CD4-positive, alpha-beta T cell (primary cell): ENCODE measurements at places on chromosomes 3 and 15.

GRCh38 chr15:92393071-92393979 lies at the start of gene ST8SIA2:
Gene ST8SIA2 (plus strand): TSS chr15:92393881. CDS start chr15:92394065, 184 bp downstream.
- no peak for DNase-seq

DNA sequence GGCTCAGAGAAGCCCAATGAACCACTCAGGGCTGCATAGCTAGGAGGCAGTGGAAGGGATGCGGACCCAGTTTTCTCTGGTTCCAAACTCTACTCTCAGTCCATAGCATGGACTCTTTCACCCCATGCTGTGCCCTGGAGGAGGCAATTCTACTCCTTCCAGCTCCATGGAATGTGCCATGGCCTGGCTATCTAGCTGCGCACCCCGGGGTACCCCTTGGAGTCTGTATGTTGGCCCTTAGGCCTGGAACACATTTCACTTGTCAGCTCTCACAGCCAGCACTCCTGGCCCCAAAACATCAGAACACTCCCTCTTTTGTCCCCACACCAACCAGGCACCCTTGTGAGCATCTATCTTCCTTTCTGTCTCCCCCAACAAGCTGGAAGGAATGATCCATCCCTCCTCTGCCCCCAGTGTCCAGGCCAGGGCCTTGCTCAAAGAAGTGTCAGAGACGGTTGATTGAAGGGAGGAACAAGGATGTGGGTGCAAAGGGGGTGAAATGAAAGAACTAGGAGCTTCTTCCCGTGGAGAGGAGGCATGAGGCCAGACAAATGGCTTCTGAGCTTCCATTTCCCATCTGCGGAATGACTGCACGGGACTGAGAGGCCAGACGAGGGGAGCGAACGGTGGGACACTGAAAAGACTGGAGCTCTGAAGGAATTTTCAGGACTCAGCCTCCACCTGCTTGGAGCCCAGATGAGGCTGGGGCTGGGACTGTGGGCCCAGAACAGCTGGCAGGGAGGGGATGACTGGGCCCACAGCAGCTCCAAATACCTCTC lies 2.8 kb downstream of the PRSS50 start:
- DNase-seq: no peak

DNA sequence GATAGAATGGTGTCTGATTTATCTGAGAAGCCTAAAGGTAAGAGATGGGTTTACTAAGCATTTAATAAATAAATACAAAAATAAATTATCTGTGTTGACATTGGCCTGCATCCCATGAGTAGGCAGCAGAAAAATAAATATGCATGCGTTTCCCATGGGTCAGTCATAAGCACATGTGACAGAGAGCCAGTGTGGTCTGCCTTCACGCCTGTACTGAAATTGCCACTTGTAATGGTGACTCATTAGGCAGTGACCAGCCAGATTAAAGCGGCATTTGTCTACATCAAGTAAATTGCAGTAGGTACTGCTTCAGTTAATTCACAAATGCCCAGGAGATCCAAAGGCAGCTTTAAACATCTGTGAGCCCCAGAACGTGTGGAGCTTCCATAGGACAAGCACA lies 399.6 kb downstream of the NAALADL2 start:
- DNase-seq: no peak

- no peak for DNase-seq
These were observed 37.3 kb upstream of the BFSP2 start for GRCh38 chr3:133362539-133362938.

GRCh38 chr3:107690522-107691138 lies 167.9 kb downstream of the BBX start:
- no peak for DNase-seq

DNA sequence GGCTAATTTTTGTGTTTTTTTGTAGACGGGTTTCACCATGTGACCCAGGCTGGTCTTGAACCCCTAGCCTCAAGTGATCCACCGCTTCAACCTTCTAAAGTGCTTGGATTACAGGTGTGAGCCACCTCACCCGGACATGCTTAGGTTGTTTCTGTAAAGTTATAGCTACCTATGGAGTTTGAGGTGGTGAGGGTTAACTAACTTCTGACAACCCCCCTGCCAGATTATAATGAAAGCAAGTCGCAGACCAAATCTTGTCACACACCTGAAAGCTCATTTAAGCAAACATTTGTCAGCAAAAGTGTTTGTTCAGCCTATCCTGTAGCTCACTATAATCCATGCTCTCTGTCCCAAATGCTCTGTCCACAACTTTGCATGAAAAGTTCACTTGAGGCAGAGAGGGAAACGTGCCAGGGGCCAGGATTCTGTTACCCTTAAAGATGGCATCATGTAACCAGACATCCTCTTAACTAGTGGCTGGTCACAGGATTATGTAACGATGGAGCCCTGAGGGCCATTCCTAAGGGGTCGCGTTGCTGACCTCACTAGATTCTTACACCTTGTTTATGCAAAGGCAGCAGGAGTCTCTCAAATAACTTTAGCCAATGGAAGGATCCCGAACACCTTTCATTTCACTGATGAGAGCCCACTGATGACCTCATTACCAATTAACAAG lies 24.1 kb upstream of the SENP5 start:
- DNase-seq: no peak

- DNase-seq: no peak
These were observed 4.7 kb upstream of the ITGA11 start for GRCh38 chr15:68436680-68437079.

DNA sequence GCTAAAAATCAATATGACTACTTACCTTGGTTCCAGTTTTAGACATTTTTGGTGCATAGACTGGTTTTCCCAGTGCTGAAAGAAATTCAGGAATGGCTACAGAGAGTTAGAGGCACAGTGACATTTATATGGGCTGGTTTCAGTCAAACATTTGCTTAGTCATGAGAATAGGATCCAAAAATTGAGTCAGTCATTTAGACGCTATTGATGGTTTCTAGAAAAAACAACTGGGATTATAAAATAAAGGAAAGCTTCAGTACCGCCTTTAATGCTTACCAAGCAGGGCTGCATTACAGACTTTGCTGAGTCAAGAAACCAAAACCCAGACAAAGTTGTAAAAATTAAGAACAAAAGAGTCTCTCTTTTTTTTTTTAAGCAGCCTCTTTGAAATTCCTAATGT lies at the start of gene CRYGS:
TSS of gene CRYGS (minus strand) at position 100 of the 400 bp plus-strand sequence. CDS start at position 46, 54 bp downstream.
- DNase-seq: no peak

DNA sequence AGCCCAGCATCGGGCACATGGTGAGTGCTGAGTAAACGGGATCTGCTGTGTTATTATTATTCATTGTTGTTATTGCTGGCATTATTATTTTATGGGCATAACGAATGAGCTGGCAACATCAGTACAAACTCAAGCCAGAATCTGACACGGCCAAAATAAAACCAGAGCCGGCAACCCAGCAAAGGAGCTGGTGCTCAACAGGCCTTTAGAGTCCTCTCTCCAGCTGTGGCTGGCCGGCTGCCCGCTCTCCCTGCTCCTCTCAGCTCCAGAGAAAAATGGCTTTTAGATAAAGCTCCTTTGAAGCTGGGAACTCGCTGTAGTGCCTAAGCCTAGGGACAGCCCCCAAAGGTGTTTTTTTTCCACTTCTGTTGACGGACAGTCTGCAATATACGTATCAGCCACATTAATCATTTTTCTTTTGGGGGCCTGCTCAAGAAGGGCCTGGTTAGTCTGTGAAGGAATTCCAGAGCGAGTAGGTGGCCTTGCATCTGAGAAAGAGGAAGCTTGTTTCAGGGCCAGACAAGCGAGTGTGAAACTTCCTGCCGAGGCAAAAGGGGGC lies 193.9 kb upstream of the UBE2E1 start:
- DNase-seq: no peak

GRCh38 chr3:131702146-131702545 lies 199.4 kb upstream of the MRPL3 start:
- no peak for DNase-seq

GRCh38 chr3:71551311-71551919 lies 32.1 kb downstream of the FOXP1 start:
- no peak for DNase-seq

DNA sequence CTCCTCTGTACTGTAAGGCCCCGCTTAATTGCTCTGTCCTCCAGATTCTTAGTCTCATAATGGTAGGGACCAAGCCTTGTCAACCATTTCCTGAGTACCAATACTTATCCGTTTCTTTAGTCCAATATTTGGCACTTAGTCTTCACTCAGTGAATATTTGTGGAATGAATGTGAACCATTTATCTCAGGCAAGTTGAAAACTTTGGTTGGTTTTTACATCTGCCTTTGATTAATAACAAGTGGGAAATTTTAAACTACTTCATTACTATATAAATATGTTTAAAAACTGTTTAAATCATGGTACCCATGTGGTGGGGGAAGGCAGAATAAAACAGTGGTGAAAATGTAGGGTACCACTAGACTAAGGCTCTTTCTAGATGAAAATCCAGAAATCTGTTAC lies 15.2 kb downstream of the CA12 start:
- DNase-seq: no peak

GRCh38 chr3:51970606-51971300 lies 3.1 kb downstream of the ABHD14B start:
- DNase-seq: no peak

- no peak for DNase-seq
These were observed 86.2 kb downstream of the RFTN1 start for GRCh38 chr3:16427103-16427965.

DNA sequence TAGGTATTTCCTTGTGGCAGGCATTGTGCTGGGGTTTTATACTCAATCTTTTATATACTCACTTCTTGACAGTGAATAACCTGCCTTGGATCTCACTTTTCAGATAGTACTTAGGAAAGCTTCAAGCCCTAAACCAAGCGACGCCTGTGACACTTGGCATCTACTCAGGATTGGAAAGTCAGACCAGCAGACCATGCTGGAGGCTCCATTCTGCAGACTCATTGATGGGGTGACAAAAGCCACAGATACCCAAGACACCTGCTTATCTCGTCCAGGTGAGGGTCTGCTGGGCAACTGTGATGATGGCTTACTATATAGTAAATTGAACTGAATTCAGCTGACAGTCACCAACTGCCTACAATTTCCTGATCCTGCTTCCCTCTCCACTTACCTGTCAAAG lies 79.4 kb upstream of the MRPS22 start:
- DNase-seq: no peak

DNA sequence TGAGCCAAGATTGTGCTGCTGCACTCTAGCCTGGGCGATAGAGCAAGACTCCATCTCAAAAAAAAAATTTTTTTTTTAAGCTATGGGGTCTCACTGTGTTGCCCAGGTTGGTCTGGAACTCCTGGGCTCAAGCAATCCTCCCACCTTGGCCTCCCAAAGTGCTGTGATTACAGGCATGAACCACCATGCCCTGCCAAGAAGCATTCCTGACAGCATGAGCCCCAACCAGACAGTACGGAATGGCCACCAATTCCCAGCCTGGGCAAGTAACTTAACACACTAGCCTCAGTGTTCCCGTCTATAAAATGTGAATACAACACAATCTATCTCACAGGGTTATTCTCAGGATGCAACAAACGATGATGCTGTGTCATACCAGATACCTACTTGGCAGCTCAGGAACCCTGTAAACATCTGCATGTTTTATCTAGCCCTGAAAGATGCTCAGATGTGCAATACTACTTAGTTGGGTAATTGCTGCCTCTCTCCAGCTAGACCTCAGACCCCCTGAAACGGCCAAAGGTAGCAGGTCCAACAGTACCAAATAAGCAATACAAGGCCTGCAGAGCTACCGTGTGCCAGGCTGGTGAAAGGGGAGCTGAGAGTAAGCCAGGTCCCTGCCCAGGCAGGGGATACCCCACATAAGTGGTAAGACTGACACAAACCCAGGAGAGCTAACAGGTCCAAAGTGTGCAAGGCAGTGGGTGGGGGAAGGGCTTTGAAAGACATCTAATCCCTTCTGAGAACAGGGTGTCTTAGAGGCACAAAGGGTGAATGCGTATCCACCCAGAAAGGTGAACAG lies 1.9 kb downstream of the TKT start:
- DNase-seq: no peak

DNA sequence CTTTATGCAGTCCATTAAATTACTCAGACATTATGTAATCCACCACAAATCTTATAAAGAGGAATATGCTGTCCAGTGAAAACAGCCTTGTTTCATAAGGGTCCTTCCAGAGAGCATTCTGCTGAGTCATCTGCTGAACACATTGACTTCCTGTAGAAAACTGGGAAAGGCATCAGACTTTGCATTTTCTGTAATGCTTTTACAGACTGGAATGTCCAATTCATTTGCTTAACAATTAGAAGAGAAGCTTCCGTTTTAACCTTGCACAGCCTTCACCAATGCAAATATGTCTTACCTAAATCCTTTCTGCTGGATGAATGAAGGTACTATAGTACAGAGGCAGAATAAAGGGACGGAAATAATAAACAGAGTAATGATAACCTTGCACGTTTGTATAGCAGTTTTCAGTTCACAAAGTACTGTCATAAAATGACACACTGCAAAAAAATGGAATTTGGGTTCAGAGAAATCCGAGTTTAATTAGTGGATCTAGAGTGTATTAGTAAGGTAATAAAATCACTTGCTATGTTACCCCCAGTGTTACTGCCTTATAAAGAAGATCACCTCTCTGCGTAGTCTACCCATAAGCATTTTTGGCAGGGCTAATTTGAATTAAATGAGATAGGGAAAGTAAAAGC lies 301.5 kb downstream of the PYDC2 start:
- DNase-seq: no peak

GRCh38 chr3:34394978-34395748 lies 596.7 kb downstream of the PDCD6IP start:
- DNase-seq: no peak

DNA sequence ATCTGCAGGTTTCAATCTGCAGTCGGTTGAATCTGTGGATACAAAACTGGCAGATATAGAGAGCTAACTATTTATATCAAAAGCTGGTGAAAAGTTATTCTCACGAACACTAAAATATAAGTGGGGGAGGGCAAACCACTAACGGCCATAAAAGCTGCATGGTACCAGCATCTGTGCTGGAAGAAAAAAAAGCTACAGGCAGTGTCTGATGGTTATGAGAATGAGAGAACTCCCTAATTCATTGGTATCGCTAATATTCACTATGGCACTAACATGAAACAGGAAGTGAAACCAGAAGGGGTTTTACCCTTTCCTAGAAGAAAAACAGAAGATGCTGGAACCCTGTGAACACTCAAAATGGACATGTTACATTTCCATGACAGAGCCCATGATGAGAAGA lies 15.9 kb downstream of the CEP70 start:
- DNase-seq: no peak

DNA sequence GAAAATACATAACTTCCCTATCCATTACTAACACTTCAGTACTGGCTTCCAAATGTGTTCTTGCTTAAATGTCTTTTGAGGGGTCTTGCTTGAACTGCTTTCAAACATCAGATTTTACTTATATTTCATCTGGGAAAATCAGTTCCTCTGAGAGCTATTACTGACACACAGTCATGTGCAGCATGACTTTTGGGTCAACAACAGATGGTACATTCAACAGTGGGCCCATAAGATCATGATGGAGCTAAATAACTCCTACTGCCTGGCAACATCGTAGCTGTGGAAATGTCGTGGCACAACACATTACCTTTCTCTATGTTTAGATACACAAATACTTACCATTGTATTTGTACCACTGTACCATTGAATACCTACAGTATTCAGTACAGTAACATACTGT lies 43.8 kb downstream of the WWTR1 start:
- no peak for DNase-seq

- DNase-seq: no peak
These were observed 352.1 kb upstream of the MEIS2 start for GRCh38 chr15:37452498-37452897.
